NCI-H1436 treated with DMSO at 0.1 percent for 48 hours (cell line): ENCODE measurements at places on chromosomes 4 and X.

- no peak for DNase-seq
Observed at GRCh38 chr4:182758273-182758672, 158.9 kb downstream of the DCTD start.

DNA sequence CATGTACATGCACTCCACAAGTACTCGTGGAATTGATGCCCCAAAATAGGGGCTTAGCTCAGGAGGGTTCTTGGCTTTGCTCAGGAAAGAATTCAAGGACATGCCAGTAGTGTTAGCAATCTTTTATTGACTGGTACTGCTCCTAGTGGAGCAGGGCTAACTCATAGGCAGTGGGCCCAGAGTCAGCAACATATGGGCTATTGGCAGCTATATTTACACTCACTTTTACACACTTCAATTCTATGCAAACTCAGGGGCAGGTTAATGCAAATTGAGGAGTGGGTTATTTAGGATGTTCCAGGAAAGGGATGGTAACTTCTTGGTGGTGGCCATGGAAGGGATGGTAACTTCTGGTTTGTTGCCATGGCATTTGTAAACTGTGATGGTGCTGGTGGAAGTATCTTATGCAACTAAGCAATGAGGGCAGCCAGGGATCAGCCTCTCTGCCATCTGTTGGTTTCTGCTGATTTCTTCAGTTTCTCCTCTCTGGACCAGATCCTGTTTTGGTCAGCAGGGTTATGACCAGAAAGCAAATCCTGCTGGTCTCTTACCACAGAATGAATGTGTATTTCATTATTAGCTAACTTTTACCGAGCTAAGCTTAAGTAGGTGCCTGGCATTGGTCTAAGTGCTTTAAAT, 69.2 kb upstream of the FAT1 start:
- DNase-seq, result no peak

GRCh38 chrX:110180176-110180927, 137.5 kb downstream of the AMMECR1 start:
- no peak for DNase-seq

DNA sequence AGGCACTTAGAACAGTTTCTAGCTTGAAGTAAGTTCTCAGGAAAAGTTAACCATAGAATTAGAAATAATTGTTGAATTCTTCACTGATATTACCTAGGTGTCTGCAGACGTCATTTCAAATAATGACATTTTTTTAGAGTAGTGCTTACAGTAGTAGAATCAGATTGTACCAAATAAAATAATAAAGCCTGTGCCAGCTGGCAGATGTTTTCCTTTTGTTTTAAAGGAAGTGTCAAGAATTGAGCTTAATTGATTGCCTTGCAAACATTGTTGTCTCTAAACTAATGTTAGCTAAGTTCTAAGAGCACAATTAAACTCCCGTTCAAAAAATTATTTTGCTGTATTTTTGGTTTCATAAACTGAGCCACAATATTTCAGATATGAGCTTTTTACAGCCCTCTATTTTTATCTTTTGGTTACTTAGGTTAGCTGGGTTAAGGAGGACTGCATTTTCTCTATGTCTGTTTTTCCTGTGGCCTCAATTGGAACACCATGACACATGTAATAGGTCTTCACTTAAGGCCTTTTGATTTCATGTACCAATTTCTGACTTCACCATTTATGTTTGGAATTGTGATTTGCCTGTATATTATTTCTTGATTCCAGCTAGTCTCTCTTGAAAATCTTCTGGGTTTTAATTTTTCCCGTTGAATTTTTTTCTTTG, 64.2 kb downstream of the DCUN1D4 start:
- no peak for DNase-seq

GRCh38 chr4:178056996-178057395, 614.8 kb upstream of the AGA start:
- no peak for DNase-seq

GRCh38 chrX:50471390-50471789, 765 bp upstream of the DGKK start:
- DNase-seq, result no peak

DNA sequence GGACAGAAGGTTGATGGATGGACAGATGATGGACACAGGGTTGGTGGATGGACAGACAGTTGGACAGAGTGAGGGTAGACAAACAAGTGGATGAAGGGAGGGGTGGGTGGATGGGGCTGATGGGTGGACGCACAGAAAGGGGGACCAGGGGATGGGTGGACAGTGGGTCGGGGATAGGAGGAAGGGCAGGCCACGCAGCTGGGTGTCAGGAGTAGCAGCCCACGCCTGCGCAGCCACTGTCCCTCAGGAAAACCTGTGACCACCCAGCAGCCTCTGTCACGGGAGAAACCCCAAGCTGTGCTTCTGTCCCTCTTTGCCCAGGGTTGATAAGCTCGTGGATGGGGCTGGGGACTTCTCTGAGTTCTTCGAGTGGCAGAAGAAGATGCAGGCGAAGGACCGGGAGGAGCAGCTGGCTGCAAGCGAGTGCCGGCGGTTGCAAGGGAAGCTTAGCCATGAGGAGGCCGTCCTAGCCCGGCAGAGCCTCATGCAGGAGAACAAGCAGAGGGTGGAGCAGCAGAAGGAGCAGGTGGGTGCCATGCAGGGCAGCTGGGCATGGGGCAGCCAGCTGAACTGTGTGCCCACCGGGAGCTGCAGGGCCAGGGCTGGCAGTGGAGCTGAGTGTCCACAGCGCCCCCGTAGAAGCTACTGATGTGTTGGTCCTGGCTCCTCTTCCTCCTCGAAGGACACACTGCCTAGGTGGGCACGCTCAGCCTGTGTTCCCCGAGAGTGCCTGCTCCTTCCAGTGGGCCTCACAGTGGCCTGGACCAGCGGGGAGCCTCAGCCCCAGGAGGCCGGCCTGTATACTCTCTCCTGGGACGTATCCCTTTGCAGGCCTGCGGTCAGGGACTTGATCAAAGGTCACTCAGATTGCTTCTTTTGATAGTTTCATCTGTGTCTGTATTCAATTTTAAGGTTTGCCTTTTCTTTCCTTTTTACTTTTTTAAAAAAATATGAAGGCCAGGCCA, 16.8 kb upstream of the RNF4 start:
- no peak for DNase-seq

DNA sequence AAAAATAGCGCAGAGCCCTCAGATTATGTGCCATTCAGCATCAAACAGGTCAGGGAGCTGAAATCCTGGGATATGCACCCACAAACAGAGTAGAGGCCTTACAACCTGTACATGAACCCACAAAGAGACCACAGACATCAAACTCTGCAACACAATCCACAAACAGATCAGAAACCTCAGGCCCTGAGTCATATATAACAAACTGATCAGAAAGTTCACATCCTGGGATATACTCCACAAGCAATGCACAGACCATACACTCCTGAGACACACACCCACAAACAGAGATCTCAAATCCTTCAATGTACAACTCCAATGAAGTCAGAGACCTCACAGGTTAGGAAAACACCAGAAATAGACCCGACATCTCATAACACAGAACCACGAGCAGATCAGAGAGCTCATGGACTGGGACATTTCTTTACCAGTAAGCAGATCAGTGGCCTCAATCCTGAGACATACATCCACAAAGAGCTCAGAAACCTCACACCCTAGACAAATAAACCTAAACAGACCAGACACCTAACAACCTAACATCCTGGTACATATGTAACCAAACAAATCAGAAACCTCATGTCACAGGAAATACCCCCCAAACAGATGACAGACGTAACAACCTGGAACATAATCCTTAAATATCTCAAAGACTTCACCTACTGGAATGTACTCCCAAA, 24.2 kb downstream of the SUV39H1 start:
- no peak for DNase-seq

GRCh38 chr4:130636486-130636885, 1540.5 kb downstream of the C4orf33 start:
- no peak for DNase-seq
